Stimulated activated CD8-positive, alpha-beta memory T cell treated with anti-CD3 and anti-CD28 coated beads, Interleukin-15, amount 100 ng/mL, for 1 hour (primary cell): ENCODE measurements at places on chromosomes 16 and 17.

DNA sequence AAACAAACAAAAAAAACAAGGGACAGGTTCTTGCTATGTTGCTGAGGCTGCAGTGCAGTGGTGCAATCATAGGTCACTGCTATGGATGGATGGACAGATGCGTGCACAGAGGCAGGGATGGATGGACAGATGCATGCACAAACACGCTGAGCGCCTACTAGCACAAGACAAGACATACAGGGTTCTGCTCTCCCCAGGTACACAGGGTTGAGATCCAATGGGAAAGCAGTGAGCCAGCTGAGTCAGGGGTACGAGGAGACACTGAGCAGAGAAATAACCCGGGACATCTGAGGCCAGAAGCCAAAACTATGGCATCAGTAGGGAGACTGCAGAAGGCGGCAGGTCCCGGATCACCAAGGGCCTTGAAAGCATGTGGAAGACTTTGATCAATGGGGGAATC is 6.2 kb downstream of the IL32 start:
- no peak for DNase-seq

DNA sequence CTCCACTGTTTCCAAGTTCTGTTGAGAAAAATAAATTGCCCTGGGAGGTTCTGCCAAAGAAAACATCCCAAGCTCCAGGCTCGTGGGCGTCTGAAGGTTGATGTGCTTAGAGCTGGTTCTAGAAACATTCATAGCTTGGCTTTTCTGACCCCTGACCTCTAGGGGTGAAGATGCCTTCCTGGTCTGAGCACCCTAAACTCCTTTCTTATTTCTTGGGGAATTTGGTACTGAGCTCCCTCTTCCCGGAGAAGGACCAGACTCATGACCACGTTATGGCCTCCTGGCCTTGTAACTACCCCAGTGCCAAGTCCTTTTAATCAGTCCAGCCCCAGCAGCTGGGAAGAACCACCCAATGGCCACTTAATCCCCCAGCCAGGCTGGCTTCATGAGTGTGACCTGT is 66.4 kb downstream of the MYH11 start:
- DNase-seq, result no peak

DNA sequence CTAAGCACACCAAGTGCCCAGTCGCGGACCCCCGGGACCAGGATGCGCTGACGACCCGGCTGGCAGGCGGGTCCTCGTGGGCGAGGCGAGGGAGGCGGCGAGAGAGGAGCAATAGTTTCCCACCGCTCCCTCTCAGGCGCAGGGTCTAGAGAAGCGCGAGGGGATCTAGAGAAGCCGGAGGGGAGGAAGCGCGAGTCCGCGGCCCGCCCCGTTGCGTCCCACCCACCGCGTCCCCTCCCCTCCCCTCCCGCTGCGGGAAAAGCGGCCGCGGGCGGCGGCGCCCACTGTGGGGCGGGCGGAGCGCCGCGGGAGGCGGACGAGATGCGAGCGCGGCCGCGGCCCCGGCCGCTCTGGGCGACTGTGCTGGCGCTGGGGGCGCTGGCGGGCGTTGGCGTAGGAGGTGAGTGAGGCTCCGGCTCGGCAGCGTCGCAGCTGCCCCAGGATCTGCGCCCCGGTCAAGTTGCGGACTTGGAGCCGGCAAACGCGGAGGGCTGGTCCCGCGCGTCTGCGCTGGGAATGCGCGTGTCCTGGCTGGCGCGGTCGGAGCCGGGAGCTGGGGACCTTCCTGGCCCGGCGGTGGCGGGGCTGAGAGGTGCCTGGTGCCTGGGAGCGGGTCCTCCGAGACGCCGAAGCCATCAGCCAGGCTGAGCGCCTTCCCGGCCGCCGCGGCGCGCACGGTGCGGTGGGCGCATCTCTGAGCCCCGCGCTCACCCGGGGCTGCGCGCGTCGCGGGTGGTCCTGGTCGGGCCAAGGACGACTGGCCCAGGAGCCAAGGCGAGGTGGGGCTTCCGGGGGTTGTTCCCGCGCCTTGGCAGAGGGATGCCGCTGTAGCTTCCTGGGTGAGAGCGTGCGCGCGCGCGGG is at the start of gene ITGB3:
ITGB3 (plus strand) TSS at position 287 of the 862 bp plus-strand sequence; CDS start at position 322, 35 bp downstream.
- peak; percentile 32 for DNase-seq

DNA sequence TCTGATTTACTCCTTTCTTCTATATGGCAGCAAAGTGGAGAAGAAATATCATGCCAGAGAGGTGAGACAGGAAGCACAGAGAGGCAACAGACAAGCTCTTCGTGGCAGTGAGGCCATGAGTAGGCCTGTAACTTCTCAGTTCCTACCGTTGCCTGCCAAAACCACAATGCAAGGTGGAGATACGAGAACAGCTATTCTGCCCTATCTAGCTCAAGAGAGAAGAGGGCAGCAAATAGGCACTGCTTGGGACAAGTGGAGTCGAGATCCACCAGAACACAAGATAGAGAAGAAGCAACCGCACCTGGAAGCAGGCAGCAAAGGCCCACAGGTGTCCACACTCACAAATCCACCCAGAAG is 24.8 kb downstream of the RANBP10 start:
- no peak for DNase-seq

GRCh38 chr17:68820476-68820824 is 134.7 kb downstream of the ABCA8 start:
- DNase-seq, result no peak

DNA sequence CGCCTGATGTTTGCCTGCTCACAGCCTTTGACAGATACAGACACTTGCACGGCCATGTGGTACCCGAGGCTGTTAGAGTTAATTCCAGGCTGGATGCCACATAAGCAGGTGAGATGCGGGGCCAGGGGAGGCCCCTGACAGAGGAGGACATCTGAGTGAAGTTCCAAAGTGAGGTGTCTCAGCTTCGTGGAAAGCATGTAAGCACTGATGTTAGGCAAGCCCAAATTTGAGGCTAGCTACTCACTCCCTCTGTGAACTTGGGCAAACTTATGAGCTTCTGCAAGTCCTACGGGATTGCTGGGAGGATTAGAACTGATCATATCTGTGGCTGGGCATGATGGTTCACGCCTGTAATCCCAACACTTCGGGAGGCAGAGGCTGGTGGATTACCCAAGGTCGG is 39.3 kb upstream of the MARCHF10 start:
- DNase-seq, result no peak

DNA sequence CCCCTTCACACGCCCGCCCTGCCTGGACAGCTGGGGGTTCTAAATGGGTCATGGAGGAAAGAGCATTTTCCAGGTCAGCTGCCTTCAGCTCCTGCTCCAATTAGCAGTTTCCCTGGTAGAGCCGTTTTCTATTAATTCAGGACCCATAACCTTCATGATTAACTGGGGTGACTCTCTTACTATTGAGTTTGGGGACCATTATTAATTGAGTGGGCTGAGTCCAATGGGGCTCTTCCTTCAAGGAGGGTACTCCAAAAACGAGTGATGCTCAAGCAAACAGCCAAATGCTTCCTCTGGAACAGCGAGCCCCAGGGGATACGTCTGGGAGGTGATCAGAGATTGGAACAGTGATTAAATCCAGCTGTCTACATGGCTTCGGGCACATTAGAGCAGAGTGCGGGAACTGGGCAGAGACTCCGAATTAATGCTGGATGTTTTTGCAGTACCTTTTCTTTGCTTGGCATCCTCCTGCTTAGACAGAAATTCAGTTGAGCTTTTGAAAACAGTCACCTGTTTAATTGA is 68.1 kb upstream of the CACNG3 start:
- no peak for DNase-seq

GRCh38 chr17:9123594-9124553 is 102.6 kb downstream of the NTN1 start:
- DNase-seq, result no peak

- DNase-seq, result no peak
Observed at GRCh38 chr17:40510328-40510648, 8.9 kb upstream of the TNS4 start.

DNA sequence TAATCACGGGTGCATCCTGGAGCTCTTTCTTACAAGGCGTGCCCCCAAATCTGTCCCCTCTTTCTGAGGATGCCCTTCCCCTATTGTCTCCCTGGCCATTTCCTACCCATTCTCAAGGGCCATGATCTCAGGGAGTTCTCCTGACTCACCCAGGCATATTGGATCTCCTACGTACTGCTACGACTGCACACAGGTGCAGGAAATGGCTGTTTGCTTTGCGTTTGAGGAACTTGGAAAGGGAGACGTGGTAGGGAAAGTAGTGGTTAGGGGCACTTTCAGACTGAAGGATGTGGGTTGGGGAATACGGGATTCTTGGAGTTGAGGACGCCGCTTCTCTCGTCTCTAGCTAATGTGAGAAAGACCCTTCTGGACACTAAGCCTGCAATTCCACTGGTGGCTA is 18.7 kb upstream of the MEOX1 start:
- DNase-seq, result no peak

DNA sequence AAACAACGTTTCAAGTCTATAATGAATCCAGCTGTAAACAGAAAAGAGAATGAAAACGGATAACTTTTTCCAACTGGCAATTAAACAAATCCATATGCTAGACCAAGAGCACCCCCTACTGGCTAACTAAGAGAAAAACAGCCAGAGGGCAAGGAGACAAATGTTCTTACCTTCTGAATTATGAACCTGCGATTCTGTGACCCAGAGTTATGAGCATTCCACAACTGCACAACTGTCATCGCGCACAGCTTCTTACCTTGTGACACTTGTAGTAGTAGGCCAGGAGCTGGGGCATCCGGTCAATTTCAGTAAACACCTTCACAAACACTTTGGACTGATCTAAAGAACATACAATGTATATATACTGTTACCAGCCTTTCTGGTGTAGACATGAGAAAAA is 18.6 kb downstream of the COG7 start:
- no peak for DNase-seq

DNA sequence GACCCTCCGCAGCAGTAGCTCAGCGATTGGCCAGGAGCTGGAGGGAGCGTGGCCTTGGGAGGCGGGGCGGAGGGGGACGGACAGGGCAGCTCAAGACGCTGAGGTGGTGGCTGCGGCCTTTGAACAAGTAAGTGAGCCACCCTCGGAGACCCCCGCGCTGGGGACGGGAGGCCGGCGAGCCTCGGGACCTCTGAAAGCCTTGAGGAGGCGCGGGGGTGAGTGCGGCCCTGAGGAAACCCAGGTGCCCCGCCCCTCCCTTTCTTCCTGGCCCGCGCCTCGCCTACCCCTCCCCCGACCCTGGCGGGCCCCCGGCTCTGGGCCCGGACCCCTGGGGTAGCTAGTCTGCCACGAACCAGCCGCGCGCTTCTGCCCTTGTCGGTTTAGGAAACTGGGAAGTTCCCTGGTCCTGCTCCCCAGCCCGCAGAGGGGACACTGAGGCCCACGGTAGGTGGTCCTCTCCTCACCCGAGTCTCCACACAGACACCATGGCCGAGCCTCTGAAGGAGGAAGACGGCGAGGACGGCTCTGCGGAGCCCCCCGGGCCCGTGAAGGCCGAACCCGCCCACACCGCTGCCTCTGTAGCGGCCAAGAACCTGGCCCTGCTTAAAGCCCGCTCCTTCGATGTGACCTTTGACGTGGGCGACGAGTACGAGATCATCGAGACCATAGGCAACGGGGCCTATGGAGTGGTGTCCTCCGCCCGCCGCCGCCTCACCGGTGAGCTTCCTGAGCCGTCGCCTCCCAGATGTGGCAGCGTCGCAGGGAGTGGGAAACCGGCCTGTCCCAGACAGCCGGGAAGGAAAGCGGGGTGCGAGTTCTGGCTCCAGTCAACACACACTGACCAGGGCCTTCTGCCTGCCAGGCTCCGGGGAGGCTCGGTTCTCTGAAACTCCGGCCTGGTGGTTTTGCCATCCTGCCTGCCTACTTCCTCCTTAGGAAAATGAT is at the start of gene MAPK7:
MAPK7 (plus strand) TSS at position 83 of the 945 bp plus-strand sequence; CDS start at position 486, 403 bp downstream.
- no peak for DNase-seq
